ENCODE measurements at places on chromosomes 2 and 18.

DNA sequence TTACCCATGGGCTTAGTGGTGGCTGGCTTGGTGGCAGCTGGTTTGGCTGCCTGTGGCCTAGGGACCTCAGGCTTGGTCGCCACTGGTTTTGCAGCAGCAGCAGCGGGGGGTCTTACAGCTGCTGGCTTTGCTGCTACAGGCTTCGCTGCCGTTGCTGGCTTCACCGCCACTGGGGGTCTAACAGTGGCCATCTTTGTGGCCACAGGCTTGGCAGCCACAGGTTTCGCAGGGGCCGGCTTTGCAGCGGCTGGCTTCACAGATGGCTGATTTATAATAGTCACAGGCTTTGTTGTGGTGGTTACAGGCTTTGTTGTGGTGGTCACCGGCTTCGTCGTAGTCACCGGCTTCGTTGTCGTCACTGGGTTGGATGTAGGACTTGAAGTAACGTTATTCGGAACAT, 77.8 kb downstream of the COL6A3 start:
- DNase-seq, result no peak

- no peak for DNase-seq
Measured at GRCh38 chr18:71784777-71785176, 759.4 kb downstream of the CBLN2 start.

DNA sequence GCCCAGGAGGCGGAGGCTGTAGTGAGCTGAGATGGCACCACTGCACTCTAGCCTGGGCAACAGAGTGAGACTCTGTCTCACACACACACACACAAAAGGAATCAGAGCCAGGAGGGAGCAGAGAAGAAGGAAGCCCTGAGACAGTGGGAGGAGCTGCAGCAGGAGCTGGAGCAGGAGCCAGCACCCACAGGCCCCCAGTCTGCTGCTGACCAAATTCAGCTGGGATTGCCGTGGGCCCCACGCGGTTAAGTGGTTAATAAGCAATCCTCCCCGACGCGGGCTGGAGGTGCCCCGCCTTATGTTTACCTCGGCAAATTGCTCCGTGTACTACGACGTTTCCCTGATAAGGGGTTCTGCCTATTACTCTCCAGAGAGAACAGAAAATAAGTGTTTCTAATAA, 265.3 kb downstream of the TWIST2 start:
- DNase-seq, result no peak

DNA sequence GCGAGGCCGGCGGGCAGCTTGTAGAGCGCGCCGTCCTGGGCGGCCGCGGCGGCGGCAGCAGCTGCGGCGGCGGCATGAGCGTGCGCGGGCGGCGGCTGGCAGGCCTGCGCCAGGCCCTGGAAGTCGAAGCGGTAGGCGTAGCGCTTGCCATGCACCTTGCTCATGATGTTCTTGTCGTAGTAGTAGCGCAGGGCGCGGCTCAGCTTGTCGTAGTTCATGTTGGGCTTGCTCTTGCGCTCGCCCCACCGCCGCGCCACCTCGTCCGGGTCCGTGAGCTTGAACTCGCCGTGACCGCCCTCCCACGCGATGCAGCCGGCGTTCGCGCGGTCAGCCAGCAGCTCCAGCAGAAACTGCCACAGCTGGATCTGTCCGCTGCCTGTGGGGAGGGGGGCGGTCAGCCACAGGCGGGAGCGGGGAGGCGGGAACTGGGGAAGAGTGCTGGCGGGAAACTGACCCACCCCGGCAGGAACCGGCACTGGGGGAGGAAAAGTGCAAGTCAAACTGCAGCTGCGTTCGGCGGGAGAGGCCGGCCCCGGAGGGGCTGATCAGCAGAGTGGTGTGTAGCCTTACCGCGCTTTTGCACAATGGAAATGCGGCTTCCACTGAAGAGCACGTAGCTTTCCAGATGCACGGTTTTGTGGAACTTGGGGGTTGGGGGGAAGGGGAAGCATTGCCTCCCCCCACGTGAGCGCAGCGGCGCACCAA, 3.0 kb downstream of the FEV start:
- peak; percentile 52 for DNase-seq

DNA sequence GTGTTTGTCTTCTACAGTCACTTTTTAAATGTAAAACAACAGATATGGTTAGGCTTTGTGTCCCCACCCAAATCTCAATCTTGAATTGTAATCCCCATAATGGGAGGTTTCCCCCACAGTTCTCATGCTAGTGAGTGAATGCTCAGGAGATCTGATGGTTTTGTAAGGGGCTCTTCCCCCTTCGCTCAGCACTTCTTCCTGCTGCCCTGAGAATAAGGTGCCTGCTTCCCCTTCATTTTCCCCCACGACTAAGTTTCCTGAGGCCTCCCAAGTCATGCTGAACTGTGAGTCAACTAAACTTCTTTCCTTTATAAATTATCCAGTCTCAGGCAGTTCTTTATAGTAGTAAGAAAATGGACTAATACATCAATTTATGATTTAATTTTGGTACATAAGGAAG, 118.0 kb upstream of the SNTG2 start:
- no peak for DNase-seq

- no peak for DNase-seq
Measured at GRCh38 chr2:106108351-106108750, 85.8 kb downstream of the UXS1 start.

DNA sequence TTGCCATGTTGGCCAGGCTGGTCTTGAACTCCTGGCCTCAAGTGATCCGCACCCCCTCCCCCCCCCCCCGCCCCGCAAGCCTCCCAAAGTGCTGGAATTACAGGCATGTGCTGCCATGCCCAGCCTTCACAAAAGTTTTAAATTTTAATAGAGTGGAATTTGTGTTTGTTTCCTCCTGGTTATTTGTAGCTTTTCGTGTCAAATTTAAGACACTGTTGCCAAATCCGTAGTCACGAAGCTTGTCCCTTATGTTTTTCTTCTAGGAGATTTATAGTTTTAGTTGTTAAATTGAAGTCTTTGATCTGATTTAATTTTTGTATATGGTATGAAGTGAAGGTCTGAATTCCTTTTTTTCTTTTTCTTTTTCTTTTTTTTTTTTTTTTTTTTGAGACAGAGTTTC, 14.7 kb downstream of the ZNF236 start:
- DNase-seq, result no peak

GRCh38 chr2:239905884-239906654, 119.1 kb downstream of the NDUFA10 start:
- DNase-seq, result no peak

DNA sequence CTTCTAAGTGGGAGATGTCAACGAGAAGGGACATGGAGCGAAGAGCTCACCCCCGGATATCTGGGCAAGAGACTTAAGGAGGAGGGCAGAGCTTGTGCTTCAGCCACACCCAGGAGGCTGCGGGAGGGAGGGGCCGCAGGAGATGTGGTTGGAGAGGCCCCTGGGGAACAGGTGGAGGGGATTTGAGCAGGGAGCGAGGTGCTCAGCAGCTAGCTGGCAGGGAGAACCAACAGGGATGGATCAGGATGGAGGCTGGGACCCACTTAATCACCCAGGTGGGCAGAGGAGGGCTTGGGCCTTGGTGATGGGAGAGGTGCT, 78.3 kb downstream of the MBP start:
- no peak for DNase-seq

- DNase-seq, result no peak
Measured at GRCh38 chr18:9779630-9780029, 71.5 kb downstream of the RAB31 start.

DNA sequence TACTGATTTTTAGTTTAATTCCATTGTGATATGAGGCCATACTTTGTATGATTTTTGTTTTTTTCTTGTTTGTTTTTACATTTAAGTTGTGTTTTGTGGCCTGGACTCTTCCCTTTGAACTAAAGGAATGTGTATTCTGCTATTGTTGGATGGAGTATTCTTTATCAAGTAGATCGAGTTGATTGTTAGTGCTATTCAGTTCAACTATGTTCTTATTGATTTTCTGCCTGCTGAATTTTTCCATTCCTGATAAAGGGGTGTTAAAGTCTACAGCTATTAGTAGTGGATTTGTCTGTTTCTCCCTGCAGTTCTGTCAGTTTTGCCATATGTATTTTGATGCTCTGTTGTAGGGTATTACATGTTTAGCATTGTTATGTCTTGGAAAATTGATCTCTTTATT, 14.5 kb downstream of the RNF144A start:
- DNase-seq, result no peak

GRCh38 chr2:182619276-182619675, 96.8 kb upstream of the DNAJC10 start:
- no peak for DNase-seq

DNA sequence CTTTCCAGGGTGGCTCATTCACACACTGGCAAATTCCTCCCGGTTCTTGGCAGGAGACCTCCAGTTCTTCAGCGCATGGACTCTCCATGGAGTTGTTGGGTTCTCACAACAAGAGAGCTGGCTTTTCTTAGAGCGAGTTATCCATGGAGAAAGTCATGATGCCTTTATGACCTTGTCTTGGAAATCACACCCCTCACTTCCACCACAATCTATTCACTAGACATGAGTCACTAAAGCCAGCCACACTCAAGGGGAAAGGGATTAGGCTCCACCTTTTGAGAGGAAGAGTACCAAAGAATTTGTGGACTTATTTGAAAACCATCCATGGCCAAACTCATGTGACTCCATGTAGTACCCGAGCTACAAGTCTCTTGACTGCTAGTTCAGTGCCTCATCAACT, 160.5 kb downstream of the SETBP1 start:
- no peak for DNase-seq
